ENCODE measurements at places on chromosomes 4 and X. TPM values are rescaled to one million over a fixed set of nuclear protein-coding genes. Genes with fewer than 3 reads are reported as not detected.

Gene ODAM
- total RNA-seq = 0.35 TPM

Gene SSR4
- 26.9 TPM for total RNA-seq

DNA sequence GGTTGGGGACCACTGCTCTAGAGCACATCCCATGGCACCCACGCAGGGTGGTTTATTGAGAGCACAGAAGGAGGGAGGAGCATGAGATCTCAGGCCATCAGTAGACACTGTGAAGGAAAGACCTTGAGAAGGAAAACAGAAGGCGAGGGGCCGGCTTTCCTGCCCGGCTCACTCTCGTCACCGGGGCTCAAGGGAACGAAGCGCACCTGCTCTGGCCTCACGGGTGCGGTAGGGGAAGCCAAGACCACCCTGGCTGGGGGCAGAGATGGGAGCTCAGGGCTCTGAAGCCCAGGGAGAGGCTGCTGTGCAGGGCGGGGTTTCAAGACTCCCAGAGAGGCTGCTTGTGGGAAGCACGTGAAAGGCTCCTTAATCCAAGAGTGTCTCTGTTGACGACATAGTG is 105.9 kb downstream of the TNIP2 start:
- H3K4me1 ChIP-seq = no peaks in the 10 kb centered on the region
- no peak overlapping the region for H3K27ac ChIP-seq
- H3K36me3 ChIP-seq = no peaks in the 10 kb centered on the region
- no peak overlapping the region for H3K4me3 ChIP-seq
- H3K27me3 ChIP-seq = no peaks in the 10 kb centered on the region
- DNase-seq = no peak

DNA sequence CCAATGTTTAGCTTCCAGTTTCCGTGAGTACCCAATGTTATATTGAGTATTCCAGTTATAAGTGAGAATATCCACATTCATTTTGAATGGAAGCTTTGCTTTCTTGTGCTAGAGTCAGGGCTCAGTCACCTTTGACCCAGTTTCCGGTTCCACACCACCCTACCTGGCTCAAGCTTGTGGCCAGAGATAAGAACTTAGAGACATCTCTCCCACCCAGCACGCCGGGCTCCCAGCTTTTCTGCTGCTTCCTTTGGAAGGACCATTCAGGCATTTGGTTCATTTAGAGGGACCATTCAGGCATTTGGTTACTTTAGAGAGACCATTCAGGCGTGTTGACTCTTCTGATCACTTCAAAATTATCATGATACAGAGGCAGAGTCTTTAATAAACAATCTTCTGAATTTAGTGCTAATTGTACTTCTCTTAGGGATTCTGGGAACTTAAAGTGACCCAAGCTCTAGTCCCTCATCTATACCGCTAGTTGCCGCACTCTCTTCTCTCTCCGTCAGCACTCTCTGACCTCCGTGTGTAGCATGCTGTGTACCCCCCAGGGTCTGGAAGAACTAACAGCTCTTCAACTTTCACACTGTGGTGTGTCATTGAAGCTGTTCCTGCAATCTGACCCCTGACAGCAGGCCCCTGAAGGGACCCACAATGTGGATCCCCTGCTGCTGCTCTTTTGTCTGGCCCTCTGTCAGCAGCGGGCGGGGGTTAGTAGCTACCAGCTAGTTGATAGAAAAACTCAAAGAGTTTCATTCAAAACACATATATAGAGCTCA is 943.1 kb downstream of the ARAP2 start:
- no peaks in the 10 kb centered on the region for H3K27me3 ChIP-seq
- H3K27ac ChIP-seq = no peak overlapping the region
- H3K4me3 ChIP-seq = no peak overlapping the region
- DNase-seq = no peak

- H3K27ac ChIP-seq = no peak overlapping the region
- H3K4me1 ChIP-seq = no peaks in the 10 kb centered on the region
- no peak for DNase-seq
- H3K36me3 ChIP-seq = no peaks in the 10 kb centered on the region
- H3K27me3 ChIP-seq = no peaks in the 10 kb centered on the region
Measured at GRCh38 chrX:49060914-49061313, 2.1 kb downstream of the CCDC120 start.

Data from uterus (tissue), 4 donors.